Large intestine (tissue), 12 donors: ENCODE measurements at places on chromosomes 13 and 19. TPM values are rescaled to one million over a fixed set of nuclear protein-coding genes. Genes with fewer than 3 reads are reported as not detected.

Gene TINCR
- 0.58 TPM for polyA plus RNA-seq

- DNase-seq, result no peak
Measured at GRCh38 chr19:51010066-51010795, 8.8 kb upstream of the KLK8 start.

Gene SPACA4
- 4.2 TPM for polyA plus RNA-seq

DNA sequence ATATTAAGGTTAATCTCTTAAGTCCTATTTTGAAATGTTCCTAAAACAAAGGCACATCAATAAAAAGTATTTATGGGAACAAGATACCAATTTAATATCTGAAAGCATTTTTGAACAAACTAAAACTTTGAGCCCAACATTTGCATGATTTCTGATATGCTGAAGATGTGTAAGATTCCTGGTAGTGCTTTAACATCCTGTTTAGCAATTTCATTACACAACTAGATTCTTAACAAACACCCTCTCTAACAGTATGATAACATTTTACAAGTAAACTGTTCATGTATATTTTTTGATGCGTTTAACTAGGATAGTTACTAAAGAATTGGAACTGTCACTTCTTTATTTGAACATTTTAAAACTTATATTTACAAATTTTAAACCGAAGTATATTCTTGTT is 63.9 kb downstream of the DACH1 start:
- DNase-seq, result no peak

- DNase-seq, result peak; percentile 17
Measured at GRCh38 chr19:34232566-34233481, 21.5 kb upstream of the GARRE1 start.
